ENCODE measurements at places on chromosomes 3 and 15.

- H3K27me3 ChIP-seq, result no peaks in the 10 kb centered on the region
- DNase-seq, result no peak
- no peaks in the 10 kb centered on the region for H3K36me3 ChIP-seq
- H3K4me1 ChIP-seq, result peaks cover 12% of the 10 kb centered on the region
- H3K4me3 ChIP-seq, result no peak overlapping the region
These were observed 16.5 kb downstream of the CCRL2 start for GRCh38 chr3:46423588-46423987.

DNA sequence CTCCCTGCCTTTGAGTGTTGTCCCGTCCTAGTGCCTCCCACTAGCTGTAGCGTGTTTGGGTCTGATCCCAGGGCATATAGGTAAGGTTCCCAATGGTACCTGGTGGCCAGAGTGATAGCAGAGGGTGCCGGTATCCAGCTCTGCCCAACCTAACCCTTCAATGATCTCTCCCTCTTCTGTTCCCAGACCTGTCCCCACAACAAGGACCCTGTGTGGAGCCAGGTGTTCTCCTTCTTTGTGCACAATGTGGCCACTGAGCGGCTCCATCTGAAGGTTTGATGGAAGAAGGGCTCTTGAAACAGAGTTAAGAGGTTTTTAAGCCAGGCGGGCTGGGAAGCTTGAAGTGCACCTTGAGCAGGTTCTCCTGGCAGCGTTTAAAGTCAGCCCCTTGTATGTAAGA lies 35.5 kb downstream of the ESYT3 start:
- no peaks in the 10 kb centered on the region for H3K27me3 ChIP-seq
- H3K4me1 ChIP-seq, result no peaks in the 10 kb centered on the region
- no peak overlapping the region for H3K4me3 ChIP-seq
- H3K36me3 ChIP-seq, result no peaks in the 10 kb centered on the region
- no peak overlapping the region for H3K27ac ChIP-seq

GRCh38 chr15:68001811-68002210 lies 52.3 kb upstream of the PIAS1 start:
- DNase-seq, result no peak
- no peaks in the 10 kb centered on the region for H3K4me1 ChIP-seq
- H3K4me3 ChIP-seq, result no peak overlapping the region

GRCh38 chr3:121517953-121518655 lies 27.7 kb downstream of the POLQ start:
- peak; percentile 75 for DNase-seq
- no peaks in the 10 kb centered on the region for H3K36me3 ChIP-seq
- H3K27me3 ChIP-seq, result no peaks in the 10 kb centered on the region
- no peaks in the 10 kb centered on the region for H3K4me1 ChIP-seq
- H3K4me3 ChIP-seq, result no peak overlapping the region

- H3K4me1 ChIP-seq, result no peaks in the 10 kb centered on the region
- no peak overlapping the region for H3K27ac ChIP-seq
- H3K36me3 ChIP-seq, result no peaks in the 10 kb centered on the region
- no peak overlapping the region for H3K4me3 ChIP-seq
These were observed 116.8 kb downstream of the EPHB1 start for GRCh38 chr3:134911586-134912548.

DNA sequence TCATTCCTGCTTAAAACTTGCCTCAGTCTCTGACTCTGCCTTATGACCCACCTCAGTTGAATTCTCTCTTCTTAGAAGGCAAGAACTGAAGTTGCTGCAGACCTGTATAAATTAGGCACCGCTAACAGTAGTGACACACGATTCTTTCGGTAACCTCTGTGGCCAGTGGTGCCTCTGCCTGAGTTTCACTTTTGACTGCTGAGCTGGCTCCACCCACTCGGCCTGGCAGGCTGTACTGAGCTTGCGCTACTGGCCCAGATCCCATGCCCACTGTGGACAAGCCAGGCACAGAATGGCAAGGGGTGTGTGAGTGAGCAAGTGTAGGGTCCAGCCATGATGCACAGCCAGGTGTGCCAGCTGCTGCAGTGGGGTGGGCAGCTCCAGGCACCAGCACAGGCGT lies 19.1 kb upstream of the EIF1B start:
- H3K4me1 ChIP-seq, result no peaks in the 10 kb centered on the region
- peak overlapping the region; percentile 82 for H3K27ac ChIP-seq
- no peak overlapping the region for H3K4me3 ChIP-seq

GRCh38 chr15:92907896-92908712 lies 8.0 kb downstream of the CHD2 start:
- H3K27ac ChIP-seq, result peak overlapping the region; percentile 84
- H3K4me1 ChIP-seq, result peaks cover 17% of the 10 kb centered on the region
- DNase-seq, result no peak
- no peaks in the 10 kb centered on the region for H3K27me3 ChIP-seq
- H3K36me3 ChIP-seq, result no peaks in the 10 kb centered on the region
- no peak overlapping the region for H3K4me3 ChIP-seq

GRCh38 chr3:183233966-183234365 lies 19.1 kb upstream of the B3GNT5 start:
- H3K36me3 ChIP-seq, result no peaks in the 10 kb centered on the region
- H3K27me3 ChIP-seq, result no peaks in the 10 kb centered on the region
- no peaks in the 10 kb centered on the region for H3K4me1 ChIP-seq
- no peak overlapping the region for H3K27ac ChIP-seq
- peak; percentile 35 for DNase-seq
- H3K4me3 ChIP-seq, result no peak overlapping the region

- no peaks in the 10 kb centered on the region for H3K27me3 ChIP-seq
- no peak for DNase-seq
- H3K4me1 ChIP-seq, result no peaks in the 10 kb centered on the region
These were observed 46.3 kb upstream of the BBX start for GRCh38 chr3:107476462-107476861.

DNA sequence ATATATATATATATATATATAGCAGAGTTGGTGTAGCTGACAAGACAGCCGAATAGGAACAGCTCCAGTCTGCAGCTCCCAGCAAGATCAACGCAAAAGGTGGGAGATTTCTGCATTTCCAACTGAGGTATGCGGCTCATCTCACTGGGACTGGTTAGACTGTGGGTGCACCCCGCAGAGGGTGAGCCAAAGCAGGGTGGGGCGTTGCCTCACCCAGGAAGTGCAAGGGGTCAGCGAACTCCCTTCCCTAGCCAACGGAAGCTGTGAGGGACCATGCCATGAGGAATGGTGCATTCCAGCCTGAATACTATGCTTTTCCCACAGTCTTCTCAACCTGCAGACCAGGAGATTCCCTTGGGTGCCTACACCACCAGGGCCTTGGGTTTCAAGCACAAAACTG lies 81.7 kb upstream of the ST3GAL6 start:
- no peaks in the 10 kb centered on the region for H3K36me3 ChIP-seq
- no peaks in the 10 kb centered on the region for H3K4me1 ChIP-seq
- H3K4me3 ChIP-seq, result no peak overlapping the region
- no peak overlapping the region for H3K27ac ChIP-seq
- H3K27me3 ChIP-seq, result no peaks in the 10 kb centered on the region
- no peak for DNase-seq

- H3K27me3 ChIP-seq, result no peaks in the 10 kb centered on the region
- H3K4me3 ChIP-seq, result no peak overlapping the region
- H3K36me3 ChIP-seq, result peaks cover 32% of the 10 kb centered on the region
- no peak for DNase-seq
- no peaks in the 10 kb centered on the region for H3K4me1 ChIP-seq
These were observed 12.6 kb downstream of the PDHB start for GRCh38 chr3:58421004-58421403.

GRCh38 chr3:4814305-4814903 lies 164.8 kb upstream of the BHLHE40 start:
- no peak for DNase-seq
- peaks cover 26% of the 10 kb centered on the region for H3K36me3 ChIP-seq
- no peak overlapping the region for H3K4me3 ChIP-seq
- peak overlapping the region; percentile 54 for H3K27ac ChIP-seq

- no peak overlapping the region for H3K4me3 ChIP-seq
- DNase-seq, result no peak
- H3K4me1 ChIP-seq, result no peaks in the 10 kb centered on the region
- H3K27ac ChIP-seq, result no peak overlapping the region
These were observed 7.6 kb upstream of the RAMAC start for GRCh38 chr15:82978438-82978837.

GRCh38 chr15:39052323-39052705 lies 487.7 kb upstream of the RASGRP1 start:
- no peaks in the 10 kb centered on the region for H3K4me1 ChIP-seq
- no peaks in the 10 kb centered on the region for H3K36me3 ChIP-seq
- no peaks in the 10 kb centered on the region for H3K27me3 ChIP-seq
- no peak for DNase-seq

DNA sequence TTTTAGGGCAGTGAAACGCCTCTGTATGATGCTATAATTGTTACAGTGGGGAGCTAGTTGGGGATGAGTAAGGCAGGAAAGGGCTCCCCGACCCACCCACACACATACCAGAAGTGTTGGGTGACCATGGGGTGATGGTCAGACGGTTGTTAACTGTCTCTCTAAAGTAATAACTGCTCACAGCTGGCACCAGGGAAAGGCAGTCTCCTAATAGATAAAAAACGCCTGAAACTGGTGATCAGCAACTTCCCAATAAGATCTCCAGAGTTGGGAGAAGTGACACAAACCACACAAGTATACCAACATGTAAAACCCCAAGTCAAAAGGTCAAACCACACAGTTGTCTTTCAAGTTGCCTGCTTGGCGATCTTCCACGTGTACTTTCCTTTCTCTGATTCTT lies 346.5 kb upstream of the CNTN4 start:
- no peaks in the 10 kb centered on the region for H3K27me3 ChIP-seq
- no peak for DNase-seq
- H3K4me1 ChIP-seq, result no peaks in the 10 kb centered on the region
- H3K27ac ChIP-seq, result no peak overlapping the region

DNA sequence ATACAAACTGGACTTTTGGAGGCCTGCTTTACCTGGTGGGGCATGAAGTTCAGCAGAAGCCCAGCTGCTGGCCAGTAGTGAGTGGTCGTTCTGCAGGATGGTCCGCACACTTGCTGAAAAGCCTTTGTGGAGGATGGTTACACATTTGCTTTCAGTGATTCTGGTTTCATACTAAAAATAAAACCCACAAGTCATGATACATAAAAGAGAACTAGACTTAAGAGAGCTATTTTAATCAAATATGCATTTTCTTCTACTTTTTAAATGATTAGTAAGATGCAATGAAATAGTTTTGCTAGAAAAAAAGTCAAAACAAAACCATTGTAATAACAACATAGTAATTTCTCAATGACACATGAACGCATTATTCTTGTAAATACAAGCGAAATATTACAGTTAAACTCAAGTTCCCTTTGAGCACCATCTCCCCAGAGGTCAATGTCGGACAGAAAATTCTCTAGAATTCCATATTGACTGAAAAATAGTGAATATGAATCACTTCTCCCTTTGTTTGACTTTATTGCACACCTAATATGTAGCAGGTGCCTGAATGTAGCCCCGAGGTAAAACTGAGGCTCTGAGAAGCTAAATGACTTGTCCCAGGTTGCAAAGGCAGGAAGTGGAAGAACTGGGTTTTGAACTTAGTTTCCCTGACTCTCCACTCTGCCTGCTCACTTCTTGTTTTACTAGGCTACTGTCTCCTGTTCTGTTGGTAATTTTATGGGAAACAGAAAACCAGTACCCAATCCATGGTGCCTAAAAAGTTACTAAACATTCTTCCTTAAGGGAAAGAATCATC lies 8.3 kb downstream of the IL5RA start:
- no peaks in the 10 kb centered on the region for H3K27me3 ChIP-seq
- no peak overlapping the region for H3K27ac ChIP-seq
- H3K4me3 ChIP-seq, result no peak overlapping the region
- no peaks in the 10 kb centered on the region for H3K4me1 ChIP-seq
- H3K36me3 ChIP-seq, result no peaks in the 10 kb centered on the region
- DNase-seq, result no peak

GRCh38 chr3:157027861-157028745 lies 131.8 kb downstream of the CCNL1 start:
- H3K4me3 ChIP-seq, result no peak overlapping the region
- no peaks in the 10 kb centered on the region for H3K36me3 ChIP-seq
- no peaks in the 10 kb centered on the region for H3K27me3 ChIP-seq
- no peak overlapping the region for H3K27ac ChIP-seq
- no peak for DNase-seq

DNA sequence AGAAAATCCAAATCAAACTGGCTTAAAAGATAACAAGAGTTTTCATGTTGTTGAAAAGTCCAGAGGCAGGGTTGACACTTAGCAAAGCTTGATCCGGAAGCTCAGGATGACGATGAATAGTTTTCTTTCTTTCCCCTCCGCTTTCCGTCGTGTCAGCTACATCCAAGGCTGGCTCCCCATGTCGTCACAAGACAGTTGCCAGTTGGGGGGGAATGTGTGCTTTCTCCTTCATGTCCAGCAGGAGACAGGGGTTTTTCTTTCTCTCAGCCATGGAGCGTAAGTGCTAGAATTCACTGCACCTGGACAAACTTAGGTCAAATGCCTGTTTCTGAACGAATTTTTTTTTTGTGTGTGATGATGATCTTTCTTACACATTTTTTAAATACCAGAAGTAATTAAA lies 273.8 kb upstream of the RGMA start:
- no peaks in the 10 kb centered on the region for H3K27me3 ChIP-seq
- H3K4me3 ChIP-seq, result no peak overlapping the region
- peak; percentile 40 for DNase-seq
- H3K27ac ChIP-seq, result no peak overlapping the region
- H3K36me3 ChIP-seq, result no peaks in the 10 kb centered on the region
- H3K4me1 ChIP-seq, result no peaks in the 10 kb centered on the region

DNA sequence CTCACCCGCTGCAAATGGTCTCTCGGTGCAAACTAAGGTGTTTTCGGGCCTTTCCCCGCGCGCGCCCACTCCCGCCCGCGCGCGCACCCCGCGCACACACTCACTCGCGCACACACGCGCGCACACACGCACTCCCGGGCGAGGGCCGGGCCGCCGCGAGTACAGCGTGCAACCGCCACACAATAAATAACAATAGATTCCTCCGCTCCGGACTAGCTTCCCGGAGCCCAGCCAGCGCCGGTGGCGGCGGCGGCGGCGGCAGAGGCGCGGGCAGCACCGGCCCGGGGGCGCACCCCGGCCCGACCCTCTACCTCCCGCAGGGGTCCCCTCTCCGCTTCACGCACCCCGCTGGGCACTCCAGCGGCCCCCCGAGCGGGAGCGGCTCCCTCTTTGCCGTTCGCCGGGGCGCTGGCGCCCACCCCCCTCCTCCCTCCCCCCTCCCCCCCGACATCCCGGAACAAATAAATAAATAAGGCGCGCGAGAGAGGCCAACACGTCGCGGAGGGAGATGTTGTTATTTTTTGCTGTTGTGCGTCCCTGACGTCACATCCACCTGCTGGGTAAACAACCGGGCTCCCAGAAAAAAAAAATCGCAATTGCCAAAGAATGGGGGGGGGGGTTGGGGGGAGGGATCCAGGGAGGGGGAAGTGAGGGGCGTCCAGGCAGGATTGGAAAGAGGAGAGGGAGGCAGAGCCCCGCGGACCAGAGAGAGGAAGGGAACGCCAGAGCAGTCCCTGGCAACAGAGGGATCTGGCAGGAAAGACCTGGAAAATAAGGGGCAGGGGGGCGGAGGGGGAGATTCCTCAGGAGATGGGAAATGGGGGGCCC lies at the start of gene FOXP1:
TSS of gene FOXP1 (minus strand) at position 163 of the 828 bp plus-strand sequence. CDS start 385,347 bp downstream, outside the sequence.
- H3K36me3 ChIP-seq, result no peaks in the 10 kb centered on the region
- DNase-seq, result peak; percentile 77
- H3K4me3 ChIP-seq, result peak within 1 kb of the TSS; percentile 92
- peaks cover 11% of the 10 kb centered on the region for H3K4me1 ChIP-seq
- peak within 1 kb of the TSS; percentile 98 for H3K27ac ChIP-seq
- H3K27me3 ChIP-seq, result peaks cover 19% of the 10 kb centered on the region
